Colonic mucosa (tissue), 4 donors: ENCODE measurements at places on chromosomes 3 and 15. TPM values are rescaled to one million over a fixed set of nuclear protein-coding genes. Genes with fewer than 3 reads are reported as not detected.

The FOXB1 gene
- not detected for total RNA-seq

The MKRN3 gene
- total RNA-seq = not detected

The KNG1 gene
- total RNA-seq = 1.2 TPM

The EFCAB12 gene
- 0.47 TPM for total RNA-seq

The PLSCR5 gene
- not detected for total RNA-seq

The PLA2G4D gene
- total RNA-seq = 0.24 TPM

The ZNF502 gene
- 3.5 TPM for total RNA-seq

The IGSF11 gene
- total RNA-seq = 0.22 TPM

The CSPG4 gene
- 12.7 TPM for total RNA-seq

The NLGN1 gene
- 0.67 TPM for total RNA-seq

The CLDN18 gene
- total RNA-seq = 0.44 TPM

The LYZL4 gene
- total RNA-seq = not detected

The GOLGA6A gene
- total RNA-seq = not detected

The ZCWPW2 gene
- total RNA-seq = 0.32 TPM

The PRC1 gene
- total RNA-seq = 114 TPM

The TF gene
- total RNA-seq = 3.2 TPM

The GPR62 gene
- not detected for total RNA-seq

The SCG3 gene
- total RNA-seq = 2.0 TPM

The CASR gene
- total RNA-seq = 0.22 TPM

The LEKR1 gene
- 2.0 TPM for total RNA-seq

The P2RY14 gene
- total RNA-seq = 2.9 TPM

The CPN2 gene
- not detected for total RNA-seq

The SCG5 gene
- total RNA-seq = 9.6 TPM

The FNDC3B gene
- 142 TPM for total RNA-seq

The MAGI1 gene
- 23.4 TPM for total RNA-seq

The TNNC1 gene
- 1.5 TPM for total RNA-seq

The VEPH1 gene
- total RNA-seq = 2.7 TPM

The FBXW12 gene
- total RNA-seq = not detected

The RETNLB gene
- 101 TPM for total RNA-seq

The CHRNA7 gene
- 5.2 TPM for total RNA-seq

The FEZF2 gene
- not detected for total RNA-seq

The CCDC51 gene
- total RNA-seq = 21.5 TPM

The TRH gene
- not detected for total RNA-seq

The ANKRD34C gene
- not detected for total RNA-seq

The RARB gene
- 0.74 TPM for total RNA-seq
